ENCODE measurements at places on chromosomes 1 and 21. TPM values are rescaled to one million over a fixed set of nuclear protein-coding genes. Genes with fewer than 3 reads are reported as not detected.

The OR6K3 gene
- total RNA-seq, result not detected

The LRRN2 gene
- not detected for total RNA-seq

The NTNG1 gene
- not detected for total RNA-seq

The COQ8A gene
- total RNA-seq, result 78.6 TPM

DNA sequence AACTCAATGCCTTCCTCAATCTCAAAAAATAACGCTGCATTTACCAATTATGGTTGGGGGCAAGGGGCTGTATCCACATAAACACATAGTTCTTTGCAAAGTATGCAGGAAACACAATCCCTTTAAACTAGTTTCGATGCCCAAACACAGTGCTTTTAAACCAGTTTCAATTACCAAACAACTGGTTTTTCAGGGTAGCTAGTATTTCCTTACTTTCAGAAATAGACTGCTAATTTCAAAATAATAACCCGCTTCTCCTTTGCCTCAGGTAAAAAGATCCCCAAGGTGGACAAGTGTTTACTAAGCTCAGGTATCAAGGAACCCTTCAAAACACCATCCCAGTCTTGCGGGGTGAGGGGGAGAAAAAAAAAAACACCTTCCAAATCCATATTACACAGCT is 2.8 kb downstream of the SIPA1L2 start:
- H3K27me3 ChIP-seq, result peaks cover 8% of the 10 kb centered on the region
- peaks cover 22% of the 10 kb centered on the region for H3K4me1 ChIP-seq
- no peak overlapping the region for H3K27ac ChIP-seq
- no peaks in the 10 kb centered on the region for H3K36me3 ChIP-seq

DNA sequence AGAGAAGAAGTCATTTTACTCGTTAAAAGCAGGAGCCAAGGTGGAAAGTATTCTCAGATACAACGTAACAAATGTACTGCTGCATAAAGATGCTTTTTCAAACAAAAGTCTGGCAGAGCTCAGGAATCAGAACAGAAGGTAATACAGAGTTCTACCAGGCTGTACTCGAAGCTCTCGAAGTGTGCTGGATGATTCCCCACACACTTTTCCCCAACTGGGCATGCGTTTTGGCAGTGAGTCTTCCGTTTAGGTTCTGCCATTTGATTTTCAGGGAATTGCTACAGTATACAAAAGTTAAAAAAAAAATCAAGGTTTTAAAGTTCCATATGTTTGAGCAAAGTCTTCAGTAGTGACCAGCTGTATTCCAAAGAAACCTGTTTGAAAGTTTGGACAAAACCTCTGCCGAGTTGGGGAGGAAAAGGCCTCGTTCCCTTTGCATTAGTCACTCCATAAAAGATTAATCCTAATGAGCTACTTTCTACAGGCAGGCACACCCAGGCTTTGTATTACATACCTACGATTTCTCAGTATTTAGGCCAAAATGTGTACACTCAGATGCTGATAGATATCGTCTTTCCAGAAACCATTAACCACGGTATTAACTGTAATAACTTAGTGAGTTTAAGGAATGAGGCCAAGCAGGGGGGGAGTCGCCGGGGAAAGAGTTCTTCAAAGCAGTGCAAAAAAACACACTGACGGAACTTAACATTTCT is 477.1 kb downstream of the LMO4 start:
- H3K4me3 ChIP-seq, result no peak overlapping the region
- H3K27ac ChIP-seq, result no peak overlapping the region
- no peaks in the 10 kb centered on the region for H3K4me1 ChIP-seq
- DNase-seq, result no peak

DNA sequence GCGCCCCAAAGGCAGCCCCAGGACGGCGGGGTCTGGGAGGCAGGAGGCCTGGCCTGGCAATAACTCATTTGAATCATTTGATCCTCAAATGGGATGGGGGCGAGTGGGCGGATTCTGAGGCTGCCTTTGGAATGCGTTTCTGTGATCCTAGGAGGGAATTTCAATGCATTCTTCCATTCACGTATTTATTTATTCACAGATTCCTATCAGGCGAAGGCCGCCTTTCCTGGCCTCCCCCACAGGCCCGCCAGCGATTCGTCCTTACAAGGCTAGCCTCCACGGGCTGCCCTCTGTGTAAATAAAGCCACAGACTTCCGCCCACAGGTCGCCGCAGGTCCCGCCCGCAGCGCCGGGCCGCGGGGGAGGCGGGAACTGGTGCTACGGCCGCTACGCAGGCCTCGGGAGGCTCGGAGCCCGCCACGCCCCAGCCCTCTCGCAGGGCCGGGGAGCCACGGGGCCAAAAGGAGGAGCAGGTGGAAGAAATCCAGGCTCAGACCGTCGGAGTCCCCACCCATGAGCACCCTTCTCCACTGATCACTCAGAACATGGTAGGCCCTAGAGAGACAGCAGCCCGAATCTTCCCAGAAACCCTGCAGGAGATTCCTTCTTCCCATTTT is 31.3 kb upstream of the JUN start:
- peak overlapping the region; percentile 93 for H3K4me3 ChIP-seq
- peak; percentile 11 for DNase-seq
- H3K4me1 ChIP-seq, result peaks cover 18% of the 10 kb centered on the region
- no peaks in the 10 kb centered on the region for H3K27me3 ChIP-seq
- H3K36me3 ChIP-seq, result no peaks in the 10 kb centered on the region
- peak overlapping the region; percentile 94 for H3K27ac ChIP-seq

DNA sequence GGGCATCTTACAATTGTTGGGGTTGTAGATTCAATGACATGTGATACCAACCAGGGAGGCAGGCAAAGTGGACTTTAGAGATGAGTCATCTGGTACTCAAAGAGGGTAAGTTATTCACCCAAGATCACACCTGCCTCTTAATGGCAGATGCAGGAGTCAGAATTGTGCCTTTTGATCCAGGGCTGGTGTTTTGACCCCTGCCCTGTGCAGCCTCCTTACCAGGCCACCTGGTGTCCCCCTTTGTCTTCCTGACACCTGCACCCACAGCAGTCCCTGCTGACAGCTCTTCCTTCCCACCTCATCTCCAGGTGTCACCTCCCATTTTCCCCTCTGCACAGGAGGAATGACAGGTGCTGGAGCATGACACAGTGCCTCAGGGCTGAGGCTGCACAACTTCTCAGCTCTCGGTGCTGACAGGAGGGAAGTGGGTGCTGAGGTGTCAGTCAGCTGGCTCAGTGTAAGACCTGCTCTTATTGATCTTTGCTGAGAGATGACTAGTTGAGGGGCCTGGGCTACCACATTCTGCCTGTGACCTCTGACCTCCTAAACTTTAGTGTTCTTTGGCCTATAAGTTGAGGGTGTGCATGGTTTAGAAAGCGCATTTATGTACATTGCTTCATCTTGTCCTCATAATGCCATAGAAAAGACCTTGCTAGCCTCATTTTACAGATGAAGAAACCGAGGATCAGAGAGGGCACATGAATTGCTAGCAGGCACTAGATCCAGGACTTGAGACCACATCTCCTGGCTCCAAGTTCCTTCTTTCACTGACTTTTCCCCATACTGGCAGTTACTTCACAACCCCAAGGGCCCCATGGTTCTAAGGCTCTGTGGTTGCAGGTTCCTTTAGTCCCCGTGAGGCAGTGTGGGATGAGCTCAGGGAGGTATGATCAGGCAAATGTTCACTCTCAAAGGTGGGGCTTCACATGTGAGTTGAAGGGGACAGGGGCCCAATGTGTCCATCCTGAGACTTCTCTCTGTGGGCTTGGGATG is 31.3 kb downstream of the CACNA1E start:
- no peak for DNase-seq
- H3K4me3 ChIP-seq, result no peak overlapping the region
- peaks cover 23% of the 10 kb centered on the region for H3K27me3 ChIP-seq

DNA sequence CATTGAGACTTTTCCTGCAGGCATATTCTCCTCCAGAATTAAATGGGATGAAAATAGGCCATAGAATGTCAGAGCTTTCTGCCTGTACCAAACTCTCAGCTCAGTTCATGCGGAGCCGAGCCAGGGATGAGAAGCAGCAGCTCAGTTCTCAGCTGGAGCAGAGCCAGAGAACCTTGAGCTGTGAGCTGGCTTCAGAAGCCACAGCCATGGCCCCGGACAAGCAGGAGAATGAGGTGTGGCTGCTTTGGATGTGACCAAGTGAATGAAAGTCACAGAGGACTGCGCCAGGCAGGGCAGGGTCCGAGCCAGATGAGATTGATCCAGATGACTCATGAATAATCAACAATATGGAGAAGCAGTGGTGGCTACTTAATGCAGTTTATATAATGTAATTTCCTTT is 633.8 kb downstream of the NCAM2 start:
- no peaks in the 10 kb centered on the region for H3K36me3 ChIP-seq
- H3K4me1 ChIP-seq, result no peaks in the 10 kb centered on the region
- H3K4me3 ChIP-seq, result no peak overlapping the region
- DNase-seq, result no peak
- H3K27me3 ChIP-seq, result no peaks in the 10 kb centered on the region

DNA sequence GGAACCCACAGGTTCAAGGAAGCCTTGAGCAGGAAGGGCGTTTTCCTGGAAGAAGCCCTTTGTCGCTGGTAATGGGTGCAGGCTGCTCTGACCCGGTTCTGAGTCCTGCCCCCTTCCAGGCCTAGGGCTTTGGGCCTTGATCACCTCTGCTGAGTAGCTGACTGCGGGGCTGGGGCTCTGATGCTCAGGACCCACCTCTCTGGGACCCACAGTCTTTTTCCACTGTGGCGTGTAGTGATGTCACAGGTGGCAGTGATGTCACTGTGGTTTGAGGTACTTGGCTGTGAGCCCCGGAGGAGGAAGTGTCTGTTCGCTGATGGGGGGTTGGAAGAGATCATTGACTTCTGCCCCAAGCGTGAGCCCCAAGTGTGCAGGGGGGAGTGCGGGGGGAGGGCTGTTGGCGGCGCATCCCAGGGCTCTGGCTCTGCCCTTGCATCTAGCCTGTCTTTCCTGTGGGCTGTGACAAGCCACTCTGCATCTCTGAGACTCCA is 6.9 kb downstream of the TNFRSF1B start:
- DNase-seq, result peak; percentile 65
- peaks cover 3% of the 10 kb centered on the region for H3K36me3 ChIP-seq
- H3K27ac ChIP-seq, result peak overlapping the region; percentile 92
- H3K4me3 ChIP-seq, result peak overlapping the region; percentile 75

GRCh38 chr1:200206761-200207160 is 179.3 kb downstream of the NR5A2 start:
- H3K4me3 ChIP-seq, result no peak overlapping the region
- no peaks in the 10 kb centered on the region for H3K4me1 ChIP-seq
- H3K36me3 ChIP-seq, result no peaks in the 10 kb centered on the region

DNA sequence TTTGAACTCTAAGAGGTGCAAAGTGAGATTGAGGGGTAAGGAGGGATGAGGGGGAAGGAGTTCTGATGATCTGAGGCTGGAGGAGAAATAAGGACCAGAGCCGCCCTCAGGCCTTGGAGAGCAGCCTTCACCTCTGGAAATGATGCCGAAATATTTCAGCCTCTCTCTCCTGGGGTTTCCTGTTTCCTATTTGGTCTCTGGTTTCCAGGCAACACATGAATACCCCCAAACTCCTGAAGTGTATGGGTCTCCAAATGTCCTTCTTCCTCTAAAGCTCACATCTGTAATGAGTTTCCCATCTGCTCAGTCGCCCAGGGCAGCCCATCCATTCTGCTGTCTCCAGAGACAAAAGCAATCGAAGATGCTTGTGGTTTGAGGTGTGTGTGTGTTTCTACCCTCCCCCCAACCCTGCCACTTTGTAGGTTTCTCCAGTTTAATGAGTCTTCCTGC is 52.0 kb upstream of the FAM20B start:
- DNase-seq, result no peak
- no peak overlapping the region for H3K27ac ChIP-seq
- H3K27me3 ChIP-seq, result peaks cover 10% of the 10 kb centered on the region
- no peak overlapping the region for H3K4me3 ChIP-seq

DNA sequence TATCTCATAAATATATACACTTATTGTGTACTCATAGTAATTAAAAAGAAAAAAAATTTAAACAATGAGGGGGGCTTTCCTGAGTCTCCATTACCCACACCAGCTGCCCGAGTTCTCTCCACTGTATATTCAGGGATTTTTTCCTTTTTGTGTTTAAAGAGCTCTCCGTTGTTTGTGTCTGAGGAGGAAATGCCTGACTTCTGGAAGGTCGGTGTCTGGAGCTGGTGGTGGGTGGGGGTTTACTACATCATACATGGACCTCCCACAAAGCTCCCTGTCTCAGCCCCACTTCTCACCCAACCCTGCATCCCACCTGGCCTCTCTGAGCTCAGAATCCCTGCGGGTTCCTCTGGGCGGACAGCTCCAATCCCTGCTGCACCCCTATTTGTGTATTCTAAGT is 64.1 kb upstream of the ETV3 start:
- no peak for DNase-seq
- no peaks in the 10 kb centered on the region for H3K4me1 ChIP-seq
- no peaks in the 10 kb centered on the region for H3K36me3 ChIP-seq
- no peak overlapping the region for H3K27ac ChIP-seq
- H3K4me3 ChIP-seq, result no peak overlapping the region

DNA sequence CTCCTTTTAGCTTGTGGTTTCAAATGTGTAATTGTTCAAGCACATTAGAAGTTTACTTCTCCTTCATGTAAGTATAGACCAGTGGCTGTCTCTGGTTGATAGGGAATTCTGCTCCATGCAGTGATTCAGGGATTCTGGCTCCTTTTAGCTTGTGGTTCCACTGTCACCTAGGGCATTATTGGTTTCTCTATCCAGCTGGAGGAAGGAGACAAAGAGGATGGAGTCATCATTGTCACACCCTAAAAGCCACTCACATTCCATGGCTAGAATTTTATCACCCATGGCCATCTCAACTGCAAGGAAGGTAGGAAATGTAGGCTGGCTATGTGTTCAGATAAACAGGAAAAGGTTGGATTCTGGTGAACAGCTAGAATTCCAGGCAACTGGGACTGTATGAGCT is 131.2 kb downstream of the URB2 start:
- H3K4me3 ChIP-seq, result no peak overlapping the region
- no peak overlapping the region for H3K27ac ChIP-seq
- H3K27me3 ChIP-seq, result peaks cover 2% of the 10 kb centered on the region
- H3K36me3 ChIP-seq, result no peaks in the 10 kb centered on the region

DNA sequence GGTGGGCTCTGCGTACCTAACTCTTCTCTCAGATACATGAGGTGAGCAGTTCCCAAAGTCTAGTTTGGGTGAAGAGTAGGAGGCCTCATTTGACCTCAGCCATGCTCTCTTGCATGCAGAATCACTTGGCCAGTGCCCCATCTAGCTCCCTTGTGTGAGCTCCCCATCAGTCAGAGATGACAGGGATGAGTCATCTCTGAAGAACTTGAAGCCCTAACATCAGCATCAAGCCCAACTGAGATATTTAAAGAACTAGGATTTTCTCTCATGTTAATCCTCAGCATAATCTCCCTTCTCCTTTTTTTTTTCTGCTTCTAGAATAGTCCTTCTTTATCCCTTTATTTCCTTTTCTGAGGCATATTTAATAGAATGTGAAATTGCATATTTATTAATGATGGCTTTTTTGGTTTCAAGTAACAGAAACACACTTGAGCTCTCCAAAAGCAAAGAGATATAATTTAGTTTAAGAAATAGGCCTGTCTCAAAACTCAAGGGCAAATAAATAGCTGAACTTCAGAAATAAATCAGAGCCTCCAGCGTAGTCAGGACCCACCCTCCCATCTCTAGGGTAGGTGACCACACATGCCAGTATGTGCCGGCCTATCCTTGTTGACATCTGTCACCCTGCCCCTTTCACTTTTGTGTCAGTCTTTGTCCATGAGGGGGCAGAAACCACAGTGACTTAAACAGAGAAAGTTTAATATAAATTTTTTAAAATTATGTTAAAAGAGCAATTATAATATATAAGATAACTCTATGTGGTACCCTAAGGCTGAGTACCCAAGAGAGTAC is 112.3 kb downstream of the TSEN15 start:
- no peaks in the 10 kb centered on the region for H3K36me3 ChIP-seq
- H3K27me3 ChIP-seq, result no peaks in the 10 kb centered on the region
- no peak overlapping the region for H3K27ac ChIP-seq
- H3K4me3 ChIP-seq, result no peak overlapping the region
- DNase-seq, result no peak
- no peaks in the 10 kb centered on the region for H3K4me1 ChIP-seq

- H3K4me3 ChIP-seq, result no peak overlapping the region
- DNase-seq, result no peak
- H3K36me3 ChIP-seq, result peaks cover 7% of the 10 kb centered on the region
- H3K27ac ChIP-seq, result no peak overlapping the region
These were observed 1.4 kb downstream of the DAB1 start for GRCh38 chr1:57422271-57423134.

All from naive thymus-derived CD8-positive, alpha-beta T cell (primary cell).